Hematopoietic multipotent progenitor cell treated with erythropoietin and hydrocortisone succinate and interleukin-3 and kit ligand, for 15 days (in vitro differentiated cells): ENCODE measurements at places on chromosomes 11 and 22.

- DNase-seq, result no peak
Measured at GRCh38 chr11:72707032-72707431, 32.8 kb upstream of the PDE2A start.

DNA sequence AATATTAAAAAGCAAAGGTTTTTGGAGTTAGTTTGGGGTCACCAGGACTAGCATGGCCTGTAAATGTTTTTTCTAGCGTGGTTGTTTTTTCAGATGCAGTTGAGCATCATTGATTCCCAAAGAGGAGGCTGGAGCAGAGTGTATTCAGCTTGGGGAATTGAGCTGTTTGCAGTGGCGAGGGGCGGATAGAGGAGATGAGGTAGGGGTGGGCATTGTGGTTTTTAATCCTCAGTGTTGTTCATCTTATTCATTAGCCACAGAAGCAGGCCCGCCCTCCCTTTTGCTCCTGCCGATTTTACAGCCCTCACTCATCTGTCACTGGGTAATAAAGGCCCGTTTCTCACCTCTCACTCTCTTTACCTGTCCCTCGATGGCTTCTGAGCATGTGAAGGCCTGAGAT is 51.4 kb downstream of the NF2 start:
- DNase-seq, result no peak

GRCh38 chr11:121523581-121524232 is 70.9 kb upstream of the SORL1-AS1 start:
- no peak for DNase-seq

GRCh38 chr22:24290459-24290858 is 19.8 kb downstream of the SPECC1L start:
- DNase-seq, result peak; percentile 46

- DNase-seq, result no peak
Measured at GRCh38 chr22:48173061-48173772, 1410.8 kb downstream of the TBC1D22A start.

DNA sequence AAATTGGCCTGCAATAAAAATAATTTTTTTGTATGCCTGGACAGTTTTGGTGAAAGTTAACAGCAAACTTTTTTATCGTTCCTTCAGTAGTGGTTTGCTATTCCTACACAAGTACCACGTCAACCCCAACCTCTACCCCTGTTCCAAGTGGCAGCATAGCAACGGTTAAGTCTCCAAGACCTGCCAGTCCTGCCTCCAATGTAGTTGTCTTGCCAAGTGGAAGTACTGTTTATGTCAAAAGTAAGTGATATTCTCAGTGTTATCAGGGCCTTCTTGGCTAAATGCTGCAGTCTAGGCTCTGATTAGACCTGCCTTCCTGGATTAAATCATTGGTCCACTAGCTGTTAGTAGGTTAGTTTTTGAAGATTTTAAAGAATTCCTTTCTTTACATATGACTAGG is 15.0 kb downstream of the EMSY start:
- DNase-seq, result no peak
